Bone marrow (tissue), 2 donors: ENCODE measurements at places on chromosomes 7 and 10.
A peak's percentile ranks its signal among the peaks of the same experiment; 100 is the strongest.

- no peak for DNase-seq
These were observed 191.5 kb downstream of the OTUD1 start for GRCh38 chr10:23630376-23630775.

DNA sequence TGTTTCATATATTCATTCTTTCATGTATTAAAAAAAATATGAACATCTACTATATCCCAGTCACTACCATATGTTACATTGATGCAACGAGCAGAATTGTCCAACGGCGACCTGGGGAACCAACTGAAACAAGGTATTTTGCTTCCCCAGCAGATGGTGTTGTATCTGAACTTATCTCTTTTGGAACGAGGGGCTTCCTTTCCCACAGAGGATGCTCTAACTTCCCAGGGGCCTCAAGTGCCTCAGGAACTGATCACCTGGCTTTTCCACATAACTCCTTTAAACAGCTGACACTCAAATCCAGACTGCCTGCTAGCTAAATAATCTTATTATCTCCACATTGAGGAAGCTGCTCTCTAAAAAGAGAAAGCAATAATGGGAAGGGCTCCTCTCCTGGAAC, 259.3 kb downstream of the HTR7 start:
- DNase-seq = no peak

- no peak for DNase-seq
These were observed 30.4 kb upstream of the RET start for GRCh38 chr10:43046288-43046991.

DNA sequence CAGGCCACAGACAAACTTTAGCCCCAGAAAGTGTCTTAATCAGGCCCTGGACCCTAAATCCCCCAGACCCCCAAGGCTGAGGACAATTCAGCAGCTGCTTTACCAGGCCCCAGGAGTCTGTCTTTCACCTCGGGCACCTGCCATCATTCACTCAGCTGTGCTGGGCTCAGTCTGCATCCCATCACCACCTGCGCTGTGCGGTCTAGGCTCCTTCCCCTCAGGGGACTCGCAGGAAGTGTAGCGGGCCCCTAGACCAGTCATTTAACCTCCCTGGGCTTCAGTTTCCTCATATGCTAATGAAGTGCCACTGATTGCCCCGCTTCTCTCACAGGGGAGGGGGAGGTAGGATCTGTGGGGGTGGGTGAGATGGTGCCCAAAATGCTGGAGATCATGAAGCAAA, 76.4 kb upstream of the ZMIZ1 start:
- no peak for DNase-seq

GRCh38 chr10:88792661-88793060, 9.9 kb upstream of the LIPM start:
- DNase-seq = peak; percentile 34
